LHCN-M2 (cell line): ENCODE measurements at places on chromosomes 5 and 9. TPM values are rescaled to one million over a fixed set of nuclear protein-coding genes. Genes with fewer than 3 reads are reported as not detected.

The PCDHGA8 gene
- 0.26 and 0.75 TPM in 2 replicates for total RNA-seq

The GRIN1 gene
- 0.29 TPM in 1 of 2 replicates, not detected in the other for total RNA-seq

The ADGRD2 gene
- total RNA-seq = not detected in 2 replicates

The PKN3 gene
- total RNA-seq = 4.2 and 4.4 TPM in 2 replicates

The PTTG1 gene
- 235 and 291 TPM in 2 replicates for total RNA-seq
